Adrenal gland (tissue), 19 donors: ENCODE measurements at places on chromosomes 1 and 21. TPM values are rescaled to one million over a fixed set of nuclear protein-coding genes. Genes with fewer than 3 reads are reported as not detected.
A peak's percentile ranks its signal among the peaks of the same experiment; 100 is the strongest.

ACTA1 gene
- not detected for total RNA-seq

ADORA1 gene
- 0.35 TPM for total RNA-seq

FCMR gene
- total RNA-seq: 3.0 TPM

CTTNBP2NL gene
- total RNA-seq: 16.4 TPM

TBX19 gene
- total RNA-seq: 1.1 TPM

NBPF20 gene
- 2.6 TPM for total RNA-seq

DNA sequence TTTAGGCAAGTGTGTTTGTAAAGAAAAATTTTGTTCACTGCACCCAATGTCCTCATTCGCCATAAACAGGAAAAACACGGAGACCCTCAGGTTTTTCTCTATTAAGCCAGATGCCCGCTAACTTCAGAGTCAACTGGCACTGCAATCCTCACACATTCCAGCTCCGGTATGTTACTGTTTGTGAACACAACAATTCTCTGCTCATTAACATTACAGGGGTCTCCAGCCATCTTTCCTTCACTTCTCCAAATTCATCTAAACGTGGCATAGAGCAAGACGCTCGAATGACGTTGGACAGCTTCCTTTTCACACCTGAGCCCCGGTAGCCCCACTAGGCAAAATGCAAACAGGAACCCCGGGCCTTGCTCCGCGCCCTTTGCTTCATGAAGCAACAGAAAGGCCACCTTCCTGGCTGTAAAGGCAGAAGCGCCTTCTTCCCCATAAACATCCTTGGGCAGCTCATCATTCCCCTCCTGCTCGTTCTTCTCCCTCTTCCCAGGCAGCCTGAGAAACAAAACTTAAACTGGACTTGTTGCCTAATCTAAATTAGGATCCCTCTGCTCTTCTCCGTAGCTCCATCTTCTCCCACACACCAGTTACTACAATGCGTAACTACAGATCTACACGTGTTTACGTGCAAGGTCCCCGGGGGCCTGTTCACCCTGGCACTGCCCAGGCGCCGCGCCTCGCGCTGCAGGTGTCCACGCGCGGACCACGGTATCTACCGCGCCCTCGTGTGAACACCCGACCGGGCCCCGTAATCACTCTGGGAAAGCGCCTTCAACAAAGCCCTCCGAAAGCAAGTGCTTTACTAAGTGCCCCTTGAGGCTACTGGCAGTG, 1.2 kb downstream of the LBR start:
- no peak for DNase-seq

DNA sequence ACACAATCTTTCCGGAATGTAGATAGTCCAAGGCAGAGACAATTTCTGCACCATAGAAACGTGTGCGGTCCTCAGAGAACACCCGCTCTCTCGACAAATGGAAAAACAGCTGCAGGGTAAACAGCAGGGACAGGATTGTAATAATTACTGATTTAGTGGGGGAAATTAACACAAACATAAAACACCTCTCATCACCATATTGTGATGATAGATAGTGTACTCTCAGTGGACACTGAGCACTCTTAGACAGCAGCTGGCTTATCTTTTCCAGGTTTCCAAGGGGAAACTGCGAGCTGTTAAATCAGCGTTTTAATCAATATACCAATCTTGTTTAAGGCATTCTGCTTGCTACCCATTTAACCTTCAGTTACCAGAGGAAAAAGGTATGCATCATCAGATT, 277.1 kb downstream of the AKT3 start:
- DNase-seq: no peak

- peak; percentile 62 for DNase-seq
Observed at GRCh38 chr1:150995896-150996295, 10.8 kb downstream of the MINDY1 start.

DNA sequence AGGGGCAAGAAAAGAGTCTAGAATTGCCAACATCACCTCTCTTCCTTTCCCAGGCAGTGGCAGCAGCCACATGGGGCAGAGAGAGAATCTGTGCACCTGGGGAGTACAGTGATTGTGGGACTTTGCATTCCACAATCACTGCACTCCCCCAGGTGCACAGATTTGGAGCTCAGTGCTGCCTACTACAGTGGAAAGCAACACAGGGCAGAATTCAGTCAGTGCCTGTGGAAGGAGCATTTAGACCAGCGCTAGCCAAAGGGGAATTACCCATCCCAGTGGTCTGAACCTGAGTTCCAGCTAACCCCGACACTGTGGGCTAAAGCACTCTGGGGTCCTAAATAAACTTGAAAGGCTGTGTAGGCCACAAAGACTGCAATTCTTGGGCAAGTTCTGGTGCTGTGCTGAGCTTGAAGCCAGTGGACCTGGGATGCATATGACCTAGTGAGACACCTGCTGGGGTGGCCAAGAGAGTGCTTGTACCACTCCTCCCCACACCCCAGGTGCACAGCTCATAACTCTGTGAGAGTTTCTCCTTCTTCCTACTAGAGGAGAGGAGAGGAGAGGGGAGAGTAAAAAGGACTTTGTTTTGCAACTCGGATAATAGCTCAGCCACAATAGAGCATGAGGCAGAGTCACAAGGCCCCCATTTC, 50.3 kb downstream of the NUP210L start:
- DNase-seq: no peak

DNA sequence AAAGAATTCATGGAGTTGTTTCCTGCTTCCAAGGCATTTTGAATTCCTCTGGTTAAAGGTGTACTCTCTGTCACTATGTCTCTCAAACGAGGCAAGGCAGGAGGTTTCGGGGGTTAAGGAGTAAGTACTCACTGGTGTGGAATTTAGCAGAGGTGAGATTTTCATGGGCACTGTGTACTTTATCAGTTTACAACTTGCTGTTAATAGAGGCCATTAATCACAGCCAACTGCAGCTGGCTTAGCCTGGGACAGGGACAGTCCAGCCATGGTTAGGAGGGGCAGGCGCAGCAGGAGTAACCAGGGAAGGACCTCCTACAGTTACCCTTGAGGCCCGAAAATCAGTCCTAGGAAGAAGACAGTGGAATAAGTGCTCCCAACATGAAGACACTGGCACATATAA, 18.1 kb upstream of the TMEM9 start:
- no peak for DNase-seq

DNA sequence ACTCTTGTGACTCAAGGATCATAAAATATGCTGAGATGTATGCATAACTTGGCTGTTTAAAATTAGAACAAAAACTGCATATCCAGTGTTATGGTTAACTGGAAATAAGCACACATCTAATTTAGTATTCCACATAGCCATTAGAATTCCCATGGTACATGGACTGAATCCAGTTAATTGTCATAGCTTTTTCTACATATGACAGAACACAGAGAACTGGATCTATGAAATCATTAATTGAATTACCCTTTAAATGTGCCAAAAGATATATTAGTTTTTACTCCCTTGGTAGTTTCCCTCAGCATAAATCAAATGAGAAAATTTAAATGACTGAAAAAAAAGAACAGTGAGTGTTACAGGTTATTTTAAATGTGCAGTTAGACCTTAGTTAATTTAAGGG, 395.9 kb downstream of the NCAM2 start:
- DNase-seq: no peak

- peak; percentile 24 for DNase-seq
Observed at GRCh38 chr1:107529511-107530149, 388.8 kb downstream of the NTNG1 start.

- no peak for DNase-seq
Observed at GRCh38 chr21:26522704-26523103, 50.4 kb downstream of the CYYR1 start.

DNA sequence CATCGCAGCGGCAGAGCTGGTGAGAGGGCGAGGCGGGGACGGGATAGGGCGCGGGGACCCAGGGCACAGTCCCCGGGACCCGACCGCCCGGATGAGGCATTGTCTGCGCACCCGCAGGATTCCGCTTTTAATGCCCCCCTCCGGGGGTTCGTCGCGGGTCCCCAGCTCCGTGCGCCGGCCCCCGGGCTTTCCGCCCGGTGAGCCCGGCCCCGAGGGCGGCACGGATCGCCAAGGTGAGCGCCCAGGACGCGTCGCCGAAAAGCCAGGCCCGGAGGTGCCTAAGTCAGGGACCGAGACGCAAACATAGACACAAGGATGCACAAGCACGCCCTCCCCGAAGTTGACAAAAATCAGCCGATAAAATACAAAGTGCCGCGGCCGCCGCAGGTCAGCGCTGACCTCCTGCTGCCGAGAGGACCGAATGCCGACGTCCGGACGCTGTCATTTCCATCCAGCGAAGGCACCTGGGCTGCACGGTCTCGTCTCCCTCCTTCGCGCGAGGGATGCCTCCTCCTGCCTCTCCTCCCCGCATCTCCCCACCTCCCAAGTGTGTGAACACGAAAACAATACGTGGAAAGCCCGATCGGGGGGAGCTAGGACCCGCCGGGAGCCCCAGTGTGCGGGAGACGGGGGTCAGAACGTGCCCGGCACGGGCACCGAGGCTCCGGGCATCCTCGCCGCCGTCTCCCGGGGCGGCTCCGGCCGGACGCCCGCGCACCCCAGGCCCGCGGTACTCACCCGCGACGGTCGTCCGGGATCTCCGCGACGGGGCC, 101.1 kb upstream of the SOD1 start:
- no peak for DNase-seq
